Retina (tissue), 1 donor: ENCODE measurements at places on chromosomes 7 and 10.

DNA sequence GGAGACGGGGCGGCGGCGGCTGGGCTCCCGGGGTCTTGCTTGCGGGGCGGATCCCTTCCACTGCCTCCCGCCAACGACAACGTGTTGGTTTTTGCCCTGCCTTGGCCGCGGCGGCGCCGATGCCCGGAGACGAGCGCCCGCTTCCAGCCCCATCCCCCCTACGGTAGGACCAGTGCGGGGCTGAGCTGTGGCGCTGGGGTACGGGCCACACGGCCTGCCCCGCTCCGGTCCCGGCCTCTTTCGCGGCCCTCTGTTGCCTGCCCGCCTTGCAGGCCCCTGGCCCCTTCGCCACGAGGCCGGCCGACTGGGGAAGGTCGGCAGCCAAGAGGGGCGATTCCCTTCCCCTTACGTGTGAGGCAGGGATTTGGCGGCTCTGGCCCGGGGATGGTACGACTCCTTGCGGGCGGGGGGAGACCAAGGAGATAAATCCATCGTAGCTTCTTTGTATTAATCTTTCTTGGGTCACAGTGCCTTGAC is 488 bp downstream of the EIF4H start:
- peak; percentile 82 for DNase-seq

GRCh38 chr7:2640482-2640830 is 8.7 kb downstream of the TTYH3 start:
- DNase-seq = peak; percentile 21

- no peak for DNase-seq
Measured at GRCh38 chr7:69844264-69844868, 246.1 kb downstream of the AUTS2 start.

- DNase-seq = peak; percentile 65
Measured at GRCh38 chr10:104255311-104255981, 754 bp downstream of the GSTO1 start.

GRCh38 chr7:44045226-44046014 is 918 bp downstream of the DBNL start:
- no peak for DNase-seq

DNA sequence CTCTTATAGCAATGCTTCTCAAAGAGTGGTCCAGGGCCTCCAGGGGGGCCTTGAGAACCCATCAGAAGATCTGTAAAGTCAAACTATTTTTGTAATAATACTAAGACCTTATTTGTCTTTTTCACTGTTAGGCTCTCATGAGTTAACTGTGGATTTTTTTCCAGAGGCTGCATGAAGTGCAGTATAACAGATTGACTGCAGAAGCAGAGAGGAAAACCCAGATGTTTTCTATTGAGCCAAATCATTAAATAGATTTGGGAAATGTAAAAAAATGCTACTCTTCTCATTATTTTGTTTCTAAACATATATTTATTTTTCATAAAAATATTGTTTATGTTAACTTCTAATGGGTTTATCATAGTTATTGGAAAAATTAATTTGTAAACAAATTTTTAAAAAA is 589.0 kb upstream of the LRRTM3 start:
- DNase-seq = no peak

- DNase-seq = peak; percentile 96
Measured at GRCh38 chr10:97072851-97073665, 112.7 kb downstream of the SLIT1 start.

GRCh38 chr10:128400564-128400963 is 274.3 kb upstream of the MKI67 start:
- DNase-seq = no peak

DNA sequence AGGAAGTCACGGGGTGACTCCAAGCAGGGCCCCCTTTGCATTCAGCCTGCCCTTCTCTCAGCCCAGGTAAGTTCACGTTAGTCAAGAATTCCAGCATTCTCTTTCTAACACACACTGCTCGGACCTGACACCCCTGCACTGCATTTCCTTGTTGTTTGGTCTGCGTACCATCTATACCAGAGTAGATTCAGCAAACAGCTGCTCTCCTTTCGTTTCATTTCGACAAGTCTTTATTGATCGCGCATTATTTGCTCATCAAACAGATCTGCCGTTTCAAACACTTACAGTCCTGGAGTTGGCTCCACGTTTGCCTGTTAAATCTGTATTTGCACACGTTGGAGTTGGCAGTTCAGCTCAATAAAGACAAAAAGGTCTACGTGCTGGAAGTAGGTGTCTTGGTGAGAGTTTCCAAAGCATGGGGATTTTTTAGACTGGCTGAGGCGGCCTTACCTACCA is 495.1 kb downstream of the RPS24 start:
- no peak for DNase-seq

GRCh38 chr10:124595143-124595883 is 133.7 kb downstream of the LHPP start:
- no peak for DNase-seq
